Omental fat pad (tissue), 4 donors: ENCODE measurements at places on chromosomes 13 and 19.

DNA sequence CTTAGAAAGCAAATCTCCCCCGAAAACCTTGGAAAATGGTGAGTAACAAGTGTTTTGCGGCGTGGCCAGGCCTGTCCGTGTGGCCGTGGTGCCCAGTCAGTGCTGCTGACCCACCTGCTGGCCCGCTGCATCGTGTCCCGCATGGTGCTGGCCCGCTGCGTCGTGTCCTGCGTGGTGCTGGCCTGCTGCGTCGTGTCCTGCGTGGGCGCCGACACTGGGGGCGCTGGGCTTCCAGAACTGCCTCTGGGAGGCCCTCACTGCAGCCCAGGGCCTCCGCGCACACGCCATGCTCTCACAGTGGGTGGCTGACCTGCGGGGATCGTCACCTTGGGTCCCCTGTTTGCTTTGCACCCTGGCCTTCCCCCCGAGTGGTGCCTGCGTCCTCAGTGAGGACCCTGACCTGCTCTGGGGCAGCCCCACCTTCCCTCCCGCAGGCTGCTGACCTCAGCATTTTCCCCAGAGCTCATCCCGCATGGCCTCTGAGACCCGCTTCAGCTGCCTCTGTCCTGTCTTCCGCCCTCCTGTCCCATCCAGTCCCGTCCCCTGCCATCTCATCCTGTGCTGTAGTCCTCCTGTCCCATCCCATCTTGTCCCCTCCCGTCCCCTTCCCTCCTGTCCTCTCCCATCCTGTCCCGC, 10.6 kb downstream of the PLEKHJ1 start:
- no peak for DNase-seq

GRCh38 chr19:45235485-45235884, 9.7 kb downstream of the EXOC3L2 start:
- DNase-seq: no peak

DNA sequence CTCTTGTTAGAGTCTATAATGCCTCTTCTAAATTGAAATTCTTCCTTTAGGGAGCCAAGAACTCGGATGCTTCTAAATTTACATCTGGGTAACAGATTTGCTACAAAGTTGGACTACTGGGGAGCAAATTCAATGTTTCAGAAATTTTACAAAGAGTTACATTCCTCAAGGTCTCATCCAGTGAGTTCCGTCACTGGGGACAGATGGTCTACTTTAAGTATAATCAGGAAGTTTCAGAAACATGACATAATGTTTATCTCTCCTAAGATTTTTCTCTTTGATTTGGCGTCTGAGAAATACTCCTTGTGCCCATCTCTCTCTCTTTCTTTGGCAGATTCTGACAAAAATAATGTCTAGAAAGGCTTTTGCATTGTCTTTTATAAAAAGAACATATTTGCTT, 81.5 kb upstream of the MBNL2 start:
- no peak for DNase-seq

GRCh38 chr19:29364224-29364726, 151.3 kb upstream of the UQCRFS1 start:
- DNase-seq: no peak

DNA sequence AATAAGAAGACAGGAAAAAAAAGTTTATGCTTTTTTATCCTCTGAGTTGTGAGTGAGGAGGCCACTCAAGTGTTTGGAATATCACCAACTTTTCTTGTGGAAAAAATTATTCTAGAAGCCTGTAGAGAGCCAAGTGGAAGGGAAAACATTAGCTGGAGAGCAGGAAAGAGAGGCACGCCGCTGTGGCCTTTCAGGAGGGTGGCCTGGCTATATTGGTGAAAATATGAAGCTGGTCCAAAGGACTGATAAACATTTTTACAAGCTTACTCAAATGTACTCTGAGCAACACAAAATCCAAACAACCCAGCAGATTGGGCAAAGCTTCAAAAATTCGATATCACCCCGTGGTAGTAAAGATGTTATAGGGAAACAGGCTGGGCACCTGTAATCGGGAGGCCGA, 2.3 kb upstream of the EIF3G start:
- DNase-seq: no peak
